Breast epithelium (tissue), 4 donors: ENCODE measurements at places on chromosomes 12 and 14. TPM values are rescaled to one million over a fixed set of nuclear protein-coding genes. Genes with fewer than 3 reads are reported as not detected.

GRCh38 chr14:31781578-31781977 lies 220.4 kb downstream of the NUBPL start:
- no peak for DNase-seq

GRCh38 chr14:76829013-76829365 lies 2.8 kb downstream of the LRRC74A start:
- no peak for DNase-seq

- no peak for DNase-seq
Measured at GRCh38 chr14:69635981-69636639, 24.7 kb downstream of the SUSD6 start.

C14orf39 gene
- 2.1 TPM for total RNA-seq

GLIPR1L1 gene
- not detected for total RNA-seq
